Fibroblast of skin of left quadriceps (primary cell): ENCODE measurements at places on chromosomes 11 and 22.

DNA sequence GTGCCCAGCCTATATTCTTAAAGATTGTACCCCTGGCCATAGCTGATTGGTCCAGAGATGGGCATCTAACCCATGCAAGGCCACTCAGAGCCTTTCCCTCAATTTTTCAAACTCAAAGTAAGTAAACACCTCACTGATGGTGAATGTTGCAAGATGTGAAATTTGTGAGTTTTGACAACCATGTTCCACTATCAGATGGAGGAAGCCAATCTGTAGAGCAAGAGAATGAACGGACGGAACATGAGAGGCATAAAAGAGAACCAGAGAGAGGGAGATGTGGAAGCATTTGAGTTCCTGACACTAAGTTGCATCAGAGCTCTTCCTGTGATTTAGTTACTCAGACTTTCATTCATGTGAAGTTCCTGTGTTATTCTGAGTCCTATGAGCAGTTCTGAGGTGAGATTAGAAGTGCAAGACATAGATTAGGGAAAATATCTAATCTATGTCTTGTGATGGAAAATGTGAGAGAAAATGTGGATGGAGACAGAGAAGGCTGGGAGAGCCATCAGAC, 73.3 kb downstream of the PRSS23 start:
- no peak for DNase-seq

GRCh38 chr11:34155757-34156062, 50.3 kb downstream of the NAT10 start:
- DNase-seq: no peak

DNA sequence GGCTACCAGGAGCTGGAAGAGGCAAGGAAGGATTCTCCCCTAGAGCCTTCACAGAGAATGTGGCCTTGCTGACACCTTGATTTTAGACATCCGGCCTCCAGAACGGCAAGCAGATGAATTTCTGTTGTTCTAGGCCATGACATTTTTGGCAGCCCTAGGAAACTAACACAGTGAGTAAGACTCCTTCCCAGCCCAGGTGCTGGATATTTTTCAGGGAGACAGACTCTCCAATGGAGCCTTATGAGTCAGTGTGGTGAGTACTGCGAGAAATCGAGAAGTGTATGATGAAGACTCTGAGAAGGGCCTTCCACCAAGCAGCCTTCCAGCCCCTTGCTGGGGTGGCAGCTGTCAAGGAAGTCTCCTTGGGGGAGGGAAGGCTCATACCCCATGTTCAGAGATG, 114.4 kb downstream of the OSBP2 start:
- DNase-seq: no peak

GRCh38 chr11:105622016-105622415, 12.1 kb downstream of the GRIA4 start:
- DNase-seq: no peak

DNA sequence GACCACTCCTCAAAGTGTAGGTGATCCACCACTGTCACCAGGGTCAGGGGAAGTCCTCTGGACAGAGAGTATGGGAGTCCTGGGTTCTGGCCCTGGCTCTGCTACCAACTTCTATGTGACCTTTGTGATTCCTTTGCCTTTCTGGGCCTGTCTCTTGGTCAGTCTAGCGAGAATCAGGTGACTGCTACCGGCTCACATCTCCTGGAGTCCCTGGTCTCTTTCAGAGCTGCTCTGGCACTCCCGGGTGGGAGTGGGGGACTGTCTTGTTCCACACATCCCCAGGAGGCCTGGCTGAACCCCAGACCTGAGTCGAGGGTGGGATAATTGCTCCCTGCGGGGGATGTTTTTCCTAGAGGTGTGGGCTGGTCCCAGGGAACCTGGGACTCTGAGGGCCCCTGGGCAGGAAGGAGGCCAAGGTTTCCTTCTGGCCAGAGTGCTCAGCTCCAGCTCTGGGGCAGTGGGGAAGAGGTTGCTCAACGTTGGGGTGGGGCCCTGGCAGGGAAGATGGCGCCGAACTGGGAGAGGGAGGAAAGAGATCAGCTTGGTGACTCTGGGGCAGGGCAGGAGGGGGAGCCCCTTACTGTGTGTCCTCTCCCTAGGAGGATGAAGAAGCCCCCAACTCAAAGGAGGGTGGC, 2.1 kb downstream of the SOX10 start:
- no peak for DNase-seq

GRCh38 chr22:35134637-35135036, 68.7 kb downstream of the ISX start:
- no peak for DNase-seq

DNA sequence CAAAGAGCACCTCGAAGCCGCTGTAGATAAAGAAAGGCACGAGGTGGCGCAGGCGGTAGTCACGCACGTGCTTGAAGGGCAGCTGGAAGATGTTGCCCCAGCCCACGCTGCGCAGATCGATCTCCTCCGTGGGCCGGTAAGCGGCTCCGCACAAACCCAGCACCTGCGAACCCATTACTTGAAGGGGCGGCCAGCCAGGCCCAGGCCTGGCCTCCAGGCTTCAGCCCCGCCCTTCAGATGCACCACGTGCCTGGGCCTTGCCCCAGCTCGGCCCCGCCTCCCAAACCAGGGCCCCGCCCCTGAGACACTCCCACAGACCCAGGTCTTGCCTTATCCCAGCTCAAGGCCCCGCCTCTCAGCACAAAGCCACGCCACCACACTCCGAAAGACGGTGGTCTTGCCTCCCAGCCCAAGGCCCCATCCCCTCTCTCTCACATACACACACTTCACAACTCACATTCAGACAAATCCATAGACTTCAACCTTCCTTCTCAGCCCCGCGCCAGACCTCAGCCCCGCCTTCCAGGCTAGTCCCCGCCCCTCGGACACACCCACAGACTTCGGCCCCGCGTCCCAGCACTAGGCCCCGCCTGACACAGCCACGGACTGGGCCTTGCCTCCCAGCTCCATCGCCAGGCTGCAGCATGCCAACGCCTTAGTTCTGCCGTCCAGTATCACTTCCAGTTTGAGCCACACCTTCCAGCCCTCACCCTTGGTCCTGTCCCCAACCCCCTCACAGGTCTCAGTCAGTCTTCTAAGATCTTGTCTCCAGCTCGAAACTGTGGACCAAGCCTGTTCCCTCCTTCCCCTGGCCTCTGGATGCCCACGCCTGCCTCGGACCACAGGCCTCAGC, 7.0 kb downstream of the UNC93B1 start:
- no peak for DNase-seq

- no peak for DNase-seq
Observed at GRCh38 chr22:19495562-19496323, 16.0 kb downstream of the CDC45 start.

- DNase-seq: no peak
Observed at GRCh38 chr11:115067471-115067870, 389.1 kb downstream of the NXPE2 start.

- no peak for DNase-seq
Observed at GRCh38 chr22:49133541-49133940, 694.1 kb downstream of the BRD1 start.

- DNase-seq: no peak
Observed at GRCh38 chr22:36154423-36154945, 6.1 kb downstream of the APOL3 start.

DNA sequence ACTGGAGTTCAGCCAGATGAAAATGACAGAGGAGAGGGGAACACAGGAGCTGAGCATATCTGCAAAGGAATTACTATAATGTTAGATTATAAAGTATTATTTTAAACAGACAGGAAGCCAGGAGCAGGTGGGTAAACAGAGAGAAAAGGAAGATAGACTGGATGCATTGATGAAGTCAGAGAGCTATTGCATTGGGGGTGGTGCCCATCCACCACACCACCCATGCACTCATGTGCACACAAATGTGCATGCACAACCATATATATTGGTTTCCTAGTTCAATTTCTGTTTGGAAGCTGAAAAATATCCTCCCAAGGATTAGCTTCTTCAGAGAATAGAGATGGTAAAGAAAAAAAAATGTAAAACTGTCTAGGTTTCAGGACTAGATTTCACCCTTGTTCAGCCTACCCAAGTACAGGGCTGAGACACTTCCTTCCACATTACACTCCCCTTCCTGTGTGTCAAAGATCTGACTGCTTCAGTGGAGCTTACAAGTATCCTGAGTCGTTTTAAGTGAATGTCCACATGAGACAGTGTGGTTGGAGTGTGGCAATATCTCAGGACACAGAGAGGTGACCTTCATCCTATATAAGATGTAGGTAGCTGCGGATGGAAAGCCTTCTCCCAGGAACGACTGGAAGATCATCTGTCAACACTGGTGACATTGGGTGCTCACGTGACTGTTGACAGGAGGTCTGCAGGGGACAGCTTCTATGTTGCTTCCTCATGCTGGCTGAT, 12.2 kb upstream of the SMPD1 start:
- DNase-seq: no peak

DNA sequence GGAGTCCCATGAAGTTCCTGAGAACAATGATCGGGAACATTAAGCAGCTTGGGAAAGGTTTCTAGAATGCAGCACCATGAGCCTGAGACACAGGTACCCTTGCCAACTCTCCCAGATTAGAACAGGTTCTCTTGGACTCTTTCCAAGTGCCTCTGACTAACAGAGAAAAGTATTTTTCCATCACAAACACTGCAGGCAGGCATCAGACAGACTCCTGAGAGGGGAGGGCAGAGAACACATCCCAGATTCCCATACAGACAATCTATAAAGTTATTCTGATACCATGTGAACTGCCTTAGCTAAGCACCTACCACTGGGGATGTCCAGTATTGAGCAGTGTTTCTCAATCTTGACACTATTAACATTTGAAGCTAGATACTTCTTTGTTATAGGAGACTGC, 27.3 kb downstream of the SERGEF start:
- DNase-seq: no peak

- no peak for DNase-seq
Observed at GRCh38 chr11:119486016-119486415, 63.0 kb upstream of the THY1 start.

- DNase-seq: no peak
Observed at GRCh38 chr11:112834277-112834755, 126.9 kb upstream of the NCAM1 start.

DNA sequence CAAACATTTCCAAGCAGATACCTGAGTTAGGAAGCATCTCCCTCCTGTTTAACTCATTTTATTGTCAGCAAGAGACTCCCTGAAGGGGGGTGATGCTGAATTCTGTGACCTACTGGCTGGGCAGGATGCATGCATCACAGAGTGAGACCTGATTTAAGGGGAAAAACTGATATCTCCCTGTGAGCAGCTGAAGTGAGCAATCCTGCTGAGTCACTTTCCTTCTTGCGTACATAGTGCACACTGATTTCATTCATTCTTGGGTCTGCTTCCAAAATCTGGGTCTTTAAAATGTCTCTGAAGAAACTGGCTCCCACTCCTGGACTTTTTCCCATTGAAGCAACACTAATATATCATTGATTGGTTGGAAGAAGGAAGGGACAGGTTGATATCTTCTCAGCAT, 23.3 kb downstream of the P4HA3 start:
- DNase-seq: peak; percentile 88
